ENCODE measurements at places on chromosomes 1 and 21.
A peak's percentile ranks its signal among the peaks of the same experiment; 100 is the strongest.

DNA sequence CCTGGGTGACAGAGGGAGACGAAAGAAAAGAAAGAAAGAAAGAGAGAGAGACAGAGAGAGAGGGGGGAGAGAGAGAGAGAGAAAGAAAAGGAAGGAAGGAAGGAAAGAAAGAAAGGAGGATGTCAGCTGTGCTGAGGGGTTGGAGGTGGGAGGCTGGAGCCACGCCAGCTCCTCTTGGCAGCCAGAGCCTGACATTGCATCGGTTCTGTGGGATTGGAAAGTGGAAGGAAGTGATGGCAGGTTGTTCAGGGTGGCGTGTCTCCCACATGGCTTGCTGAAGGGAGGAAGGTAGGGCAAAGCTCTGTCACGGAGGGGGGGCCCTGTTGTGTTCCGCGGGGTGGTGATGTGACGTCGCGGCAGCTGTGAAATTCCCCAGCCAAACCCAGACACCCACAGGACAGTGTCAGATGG, 30.7 kb downstream of the EIF2D start:
- DNase-seq, result no peak

- DNase-seq, result no peak
These were observed 263.5 kb upstream of the PLD5 start for GRCh38 chr1:242787968-242788367.

DNA sequence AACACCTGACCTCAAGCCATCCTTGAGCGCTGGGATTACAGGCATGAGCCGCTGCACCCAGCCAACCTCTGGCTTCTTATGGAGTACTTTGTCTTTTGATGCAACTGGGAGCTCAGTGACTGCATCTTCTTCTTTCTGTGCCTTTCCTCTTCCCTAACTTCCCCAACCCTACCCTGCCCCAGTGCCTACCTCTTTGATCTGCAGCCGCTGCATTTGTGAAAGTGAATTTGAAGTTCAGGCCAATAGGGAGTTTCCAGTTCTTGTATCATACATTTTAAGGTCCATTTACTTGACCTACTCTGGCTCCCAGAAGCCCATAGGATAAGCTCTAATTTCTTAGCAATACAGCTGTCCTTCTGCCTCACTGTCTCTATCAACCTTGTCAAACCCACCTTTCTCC, 52.2 kb downstream of the KCNC4 start:
- no peak for DNase-seq

GRCh38 chr1:226972931-226973330, 32.8 kb downstream of the COQ8A start:
- no peak for DNase-seq

- no peak for DNase-seq
These were observed 21.7 kb upstream of the LSS start for GRCh38 chr21:46250146-46250725.

GRCh38 chr1:34762474-34763141, 3.1 kb downstream of the GJB4 start:
- DNase-seq, result no peak

- DNase-seq, result no peak
These were observed 7.8 kb downstream of the MMACHC start for GRCh38 chr1:45507893-45508292.

GRCh38 chr1:58735586-58735985, 35.7 kb upstream of the MYSM1 start:
- DNase-seq, result no peak

DNA sequence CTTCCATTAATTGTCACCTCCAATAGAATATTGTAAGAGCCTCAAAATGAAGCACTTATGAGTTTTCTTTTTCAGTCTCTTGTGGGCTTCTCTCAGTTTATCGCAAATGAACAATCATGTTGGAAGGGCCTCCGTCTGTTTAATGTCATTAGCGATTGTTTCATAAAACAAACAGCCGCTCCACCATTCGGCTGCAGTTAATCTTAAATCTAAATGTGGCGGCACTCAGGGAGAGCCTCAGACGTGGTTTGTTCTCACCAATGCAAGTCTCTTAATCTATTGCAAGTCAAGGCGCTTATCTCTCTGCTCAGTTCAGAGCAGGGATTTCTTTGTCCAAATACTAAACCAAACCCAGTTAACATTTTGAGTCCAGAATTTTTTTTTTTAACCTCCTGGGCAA, 34.9 kb upstream of the ESRRG start:
- DNase-seq, result no peak

DNA sequence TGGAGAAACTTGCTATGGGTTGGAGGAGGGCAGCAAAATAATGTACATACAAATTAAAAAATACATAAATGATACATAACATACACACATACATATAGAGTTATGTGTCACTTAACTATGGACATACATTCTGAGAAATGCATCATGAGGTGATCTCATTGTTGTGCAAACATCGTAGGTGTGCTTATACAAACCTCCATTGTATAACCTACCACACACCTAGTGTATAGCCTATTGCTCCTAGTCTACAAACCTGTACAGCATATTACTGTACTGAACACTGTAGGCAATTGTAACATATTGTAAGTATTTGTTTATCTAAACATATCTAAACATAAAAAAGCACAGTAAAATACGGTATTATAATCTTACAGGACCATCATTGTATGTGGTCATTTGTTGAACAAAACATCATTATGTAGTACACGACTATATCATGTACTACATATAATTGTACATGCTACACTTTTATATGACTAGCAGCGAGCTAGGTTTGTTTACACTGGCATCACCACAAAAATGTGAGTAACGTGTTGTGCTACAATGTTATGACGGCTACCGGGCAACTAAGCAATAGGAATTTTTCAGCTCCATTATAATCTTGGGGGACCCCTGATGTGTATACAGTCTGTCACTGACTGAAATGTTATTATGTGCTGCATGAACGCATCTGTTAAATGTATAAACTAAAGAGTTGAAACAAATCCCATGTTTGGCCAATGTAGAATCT, 35.5 kb downstream of the ITGB3BP start:
- no peak for DNase-seq

DNA sequence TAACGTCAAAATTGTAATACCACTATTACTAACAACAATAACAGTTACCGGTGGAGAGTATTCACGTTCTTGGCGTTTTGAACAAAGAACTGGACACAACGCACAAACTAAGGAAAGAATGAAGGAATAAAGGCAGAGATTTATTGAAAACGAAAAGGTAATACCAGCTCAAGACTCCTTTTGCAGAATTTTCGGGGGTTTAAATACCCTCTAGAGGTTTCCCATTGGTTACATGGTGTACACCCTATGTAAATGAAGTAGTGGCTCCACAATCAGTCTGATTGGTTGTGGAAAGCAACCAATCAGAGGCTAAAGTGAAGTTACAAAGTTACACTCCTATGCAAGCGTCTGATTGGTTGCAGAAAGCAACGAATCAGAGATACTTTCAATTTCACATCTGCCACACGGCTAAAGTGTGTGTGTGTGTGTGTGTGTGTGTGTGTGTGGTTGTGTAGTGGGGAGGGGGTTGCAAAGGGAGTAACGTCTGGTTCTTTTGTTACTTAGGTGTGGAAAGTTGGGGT, 1.1 kb upstream of the GTF2B start:
- no peak for DNase-seq

DNA sequence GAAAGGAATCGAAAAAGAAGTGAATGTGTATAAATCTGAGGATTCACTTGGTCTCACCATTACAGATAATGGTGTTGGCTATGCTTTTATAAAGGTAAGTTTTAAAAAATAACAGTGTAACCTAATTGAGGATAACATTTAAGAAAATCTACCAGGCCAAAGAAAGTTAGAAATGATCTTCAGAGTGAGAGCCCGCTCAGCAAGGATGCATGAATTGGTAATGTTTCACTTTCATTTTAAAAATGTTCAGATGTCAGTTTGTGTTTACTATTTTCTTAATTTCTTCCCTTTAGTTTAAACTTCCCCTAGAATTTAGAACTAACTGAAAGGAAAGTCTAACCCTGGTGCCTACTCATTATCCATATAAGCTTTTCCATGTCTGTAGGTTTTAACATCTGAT, 35.0 kb downstream of the GIPC2 start:
- DNase-seq, result no peak

GRCh38 chr1:67740543-67740942, 55.5 kb downstream of the GADD45A start:
- no peak for DNase-seq

DNA sequence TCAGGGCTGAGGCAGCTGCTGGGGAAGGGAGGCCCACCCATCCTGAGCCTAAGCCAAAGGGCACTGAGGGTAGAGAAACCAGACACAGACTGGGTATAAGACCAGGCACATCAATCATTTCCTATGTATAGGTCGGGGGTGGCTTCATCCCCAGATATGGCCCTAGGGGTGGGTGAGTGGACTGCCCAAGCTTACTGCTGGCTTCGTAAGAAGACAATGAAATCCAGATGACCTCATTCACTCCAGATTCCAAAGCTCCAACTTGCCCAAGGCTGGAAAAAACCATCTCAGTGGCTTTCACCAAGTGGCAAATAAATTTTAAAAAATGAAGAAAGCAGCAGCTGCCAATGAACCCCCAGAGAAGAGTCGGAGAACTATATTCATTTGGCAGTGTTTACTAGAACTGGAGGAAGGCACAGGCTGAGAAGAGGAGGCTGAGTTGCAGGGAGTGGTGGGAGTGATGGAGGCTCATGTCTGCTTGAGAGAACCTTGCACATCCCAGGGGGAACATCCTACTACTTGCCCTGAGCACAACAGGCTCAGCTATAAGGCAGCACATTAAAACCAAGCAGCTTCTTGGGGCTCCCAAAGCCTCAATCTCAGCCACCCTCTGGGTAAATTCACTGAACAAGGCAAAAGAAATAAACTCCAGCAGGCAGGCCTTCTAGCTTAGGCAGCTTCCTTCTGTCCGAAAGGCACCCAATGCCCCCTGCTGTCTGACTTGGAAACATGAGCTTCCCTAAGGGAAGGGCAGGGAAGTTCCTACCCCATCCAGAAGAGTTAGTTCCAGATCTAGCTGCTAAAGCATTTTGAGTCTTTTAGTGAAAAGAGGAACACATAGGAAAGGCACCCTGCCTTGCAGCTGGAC, 14.1 kb downstream of the PEA15 start:
- DNase-seq, result peak; percentile 33

- DNase-seq, result no peak
These were observed 323.3 kb downstream of the AJAP1 start for GRCh38 chr1:4977701-4978100.

DNA sequence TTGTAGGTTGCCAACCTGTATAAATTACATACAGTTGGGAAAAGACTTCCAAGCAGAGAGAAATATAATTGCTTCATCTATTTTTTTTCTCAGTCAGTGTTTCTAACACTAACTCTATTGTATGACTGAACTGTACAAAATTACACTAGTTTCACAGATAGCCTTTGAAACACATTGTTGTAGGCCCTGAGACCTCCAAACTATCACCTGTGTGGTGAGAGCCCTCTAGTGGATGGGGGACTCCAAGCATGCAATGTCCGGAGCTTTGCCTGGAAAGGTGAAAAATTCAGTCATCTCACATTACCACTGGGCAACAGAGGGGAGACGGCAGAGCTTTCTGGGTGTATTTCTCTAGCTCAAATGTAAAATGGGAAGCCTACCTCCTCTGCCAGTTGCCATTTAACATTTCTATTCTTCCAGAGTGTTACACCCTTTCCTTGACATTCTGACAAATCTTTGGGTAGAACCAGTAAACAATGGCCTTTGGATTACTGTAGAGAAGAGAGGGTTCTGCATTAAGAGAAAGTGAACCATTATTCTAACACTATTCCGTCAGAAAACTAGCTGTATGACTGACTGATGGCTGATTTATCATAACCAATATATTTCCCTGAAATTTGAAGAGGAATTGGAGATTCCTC, 212.2 kb downstream of the LYPLAL1 start:
- peak; percentile 28 for DNase-seq

DNA sequence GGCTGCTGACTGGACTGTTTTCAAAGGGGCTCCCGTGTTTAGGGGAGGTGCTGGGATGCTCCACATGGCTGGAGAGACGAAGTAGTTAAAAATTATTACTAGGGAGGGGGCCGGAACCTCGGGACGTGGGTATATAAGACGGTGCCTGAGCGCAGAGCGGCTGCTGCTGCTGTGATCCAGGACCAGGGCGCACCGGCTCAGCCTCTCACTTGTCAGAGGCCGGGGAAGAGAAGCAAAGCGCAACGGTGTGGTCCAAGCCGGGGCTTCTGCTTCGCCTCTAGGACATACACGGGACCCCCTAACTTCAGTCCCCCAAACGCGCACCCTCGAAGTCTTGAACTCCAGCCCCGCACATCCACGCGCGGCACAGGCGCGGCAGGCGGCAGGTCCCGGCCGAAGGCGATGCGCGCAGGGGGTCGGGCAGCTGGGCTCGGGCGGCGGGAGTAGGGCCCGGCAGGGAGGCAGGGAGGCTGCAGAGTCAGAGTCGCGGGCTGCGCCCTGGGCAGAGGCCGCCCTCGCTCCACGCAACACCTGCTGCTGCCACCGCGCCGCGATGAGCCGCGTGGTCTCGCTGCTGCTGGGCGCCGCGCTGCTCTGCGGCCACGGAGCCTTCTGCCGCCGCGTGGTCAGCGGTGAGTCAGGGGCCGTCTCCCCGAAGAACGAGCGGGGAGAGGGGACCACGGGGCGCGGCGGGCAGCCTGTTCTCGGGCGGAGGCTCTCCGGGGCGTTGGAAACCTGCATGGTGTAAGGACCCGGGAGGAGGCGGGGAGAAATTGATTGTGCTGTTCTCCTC, at the start of gene CHODL:
CHODL (plus strand) TSS at position 163 of the 793 bp plus-strand sequence; CDS start at position 554, 391 bp downstream.
- no peak for DNase-seq

DNA sequence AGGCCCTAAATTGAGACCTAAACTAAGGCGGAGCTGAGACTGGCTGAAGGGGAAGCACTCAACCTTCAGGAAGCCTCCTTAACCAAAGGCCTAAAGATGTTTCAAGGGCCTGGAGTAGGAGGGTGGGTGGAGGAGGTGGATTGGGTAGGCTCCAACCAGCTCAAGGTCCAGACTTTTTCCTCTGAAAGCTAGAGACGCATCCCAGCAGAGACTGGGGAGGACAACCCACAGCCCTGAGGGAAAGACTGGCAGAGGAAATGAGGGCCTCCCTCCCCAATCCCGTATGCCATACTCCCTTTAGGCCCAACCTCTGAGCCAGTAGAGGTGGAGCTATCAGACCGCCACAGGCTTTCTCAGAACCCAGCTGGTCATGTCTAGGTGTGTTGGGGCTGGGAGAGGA, 1.1 kb downstream of the ECM1 start:
- DNase-seq, result no peak

GRCh38 chr1:178407655-178408054, 89.1 kb downstream of the CLEC20A start:
- no peak for DNase-seq

DNA sequence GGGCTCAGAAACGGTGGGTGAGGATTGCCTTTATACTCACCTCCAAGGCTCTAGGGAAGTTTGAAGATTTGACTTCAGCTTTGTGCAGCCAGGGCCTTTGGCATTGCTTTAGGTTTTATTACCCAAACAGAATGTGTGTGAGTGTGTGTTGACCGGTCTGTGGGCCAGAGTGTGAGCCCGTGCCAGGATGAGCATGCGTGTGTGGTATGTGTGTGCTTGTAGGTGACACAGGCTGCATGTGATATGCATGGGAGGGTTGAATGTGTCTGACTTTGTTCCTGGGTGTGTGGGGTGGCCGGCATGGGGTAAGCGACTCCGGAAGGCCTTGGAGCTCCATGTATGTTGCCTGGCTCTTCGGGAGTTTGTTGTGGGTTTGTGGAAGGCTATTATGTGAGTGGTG, 160.5 kb downstream of the FOXD2 start:
- no peak for DNase-seq

- DNase-seq, result no peak
These were observed 45.9 kb downstream of the COQ8A start for GRCh38 chr1:226985839-226986463.

Data from HS-5 (cell line).